ENCODE measurements at places on chromosomes 4 and X.

GRCh38 chr4:10722957-10723356, 38.4 kb upstream of the CLNK start:
- no peak for DNase-seq

GRCh38 chr4:151267104-151267503, 9.9 kb upstream of the PRSS48 start:
- no peak for DNase-seq

DNA sequence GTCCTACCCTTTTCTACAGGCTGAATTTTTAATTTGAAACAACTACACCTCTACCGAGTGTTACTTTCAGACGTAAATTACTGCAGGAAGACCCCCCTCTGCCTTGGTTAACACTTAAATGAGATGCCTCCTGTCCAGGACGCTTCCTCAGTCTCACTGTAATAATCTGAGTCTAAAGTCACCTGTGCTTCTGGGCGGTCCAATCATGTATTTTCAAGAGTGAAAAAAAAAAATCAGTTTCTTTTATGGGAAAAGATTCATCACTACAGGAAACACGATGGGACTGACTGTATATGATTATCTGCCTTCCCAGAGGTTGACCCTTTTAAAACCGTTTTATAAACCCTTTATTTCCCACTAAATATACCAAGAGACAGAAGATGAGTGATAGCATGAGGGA, 776 bp downstream of the RBM47 start:
- DNase-seq: no peak

- no peak for DNase-seq
These were observed 77.7 kb upstream of the DCAF8L1 start for GRCh38 chrX:28058901-28059300.

GRCh38 chr4:21554066-21554465, 394.5 kb downstream of the KCNIP4 start:
- DNase-seq: no peak

- no peak for DNase-seq
These were observed 22.0 kb downstream of the KLHL15 start for GRCh38 chrX:24005028-24005427.

GRCh38 chr4:3829956-3830773, 64.0 kb downstream of the ADRA2C start:
- no peak for DNase-seq

DNA sequence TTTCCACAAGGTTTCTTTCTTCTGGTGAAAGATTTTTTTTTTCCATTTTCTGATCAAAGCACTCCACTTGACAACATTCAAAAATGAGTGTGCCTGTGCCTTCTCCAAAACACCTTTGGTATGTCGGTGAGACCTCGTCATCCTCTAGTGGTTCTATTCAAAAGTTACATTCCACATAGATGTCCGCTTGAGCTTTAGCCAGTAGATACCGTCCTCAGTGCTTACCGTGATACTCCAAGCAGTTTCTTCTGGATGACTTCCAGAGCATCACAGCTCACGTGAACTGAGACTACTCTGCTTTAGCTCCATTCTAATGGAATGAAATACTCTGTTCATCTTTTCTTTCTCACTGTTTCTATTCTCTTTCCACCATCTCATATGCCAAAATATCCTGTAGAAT, 38.2 kb upstream of the VEGFC start:
- no peak for DNase-seq

GRCh38 chr4:10971800-10972401, 287.3 kb upstream of the CLNK start:
- DNase-seq: no peak

- no peak for DNase-seq
These were observed 28.7 kb downstream of the C4orf50 start for GRCh38 chr4:5989236-5990225.

GRCh38 chr4:163681208-163681821, 186.8 kb downstream of the TMA16 start:
- DNase-seq: peak; percentile 9

GRCh38 chrX:23788946-23789345, 6.0 kb downstream of the SAT1 start:
- no peak for DNase-seq

GRCh38 chrX:108019382-108019875, 25.4 kb upstream of the VSIG1 start:
- DNase-seq: no peak

DNA sequence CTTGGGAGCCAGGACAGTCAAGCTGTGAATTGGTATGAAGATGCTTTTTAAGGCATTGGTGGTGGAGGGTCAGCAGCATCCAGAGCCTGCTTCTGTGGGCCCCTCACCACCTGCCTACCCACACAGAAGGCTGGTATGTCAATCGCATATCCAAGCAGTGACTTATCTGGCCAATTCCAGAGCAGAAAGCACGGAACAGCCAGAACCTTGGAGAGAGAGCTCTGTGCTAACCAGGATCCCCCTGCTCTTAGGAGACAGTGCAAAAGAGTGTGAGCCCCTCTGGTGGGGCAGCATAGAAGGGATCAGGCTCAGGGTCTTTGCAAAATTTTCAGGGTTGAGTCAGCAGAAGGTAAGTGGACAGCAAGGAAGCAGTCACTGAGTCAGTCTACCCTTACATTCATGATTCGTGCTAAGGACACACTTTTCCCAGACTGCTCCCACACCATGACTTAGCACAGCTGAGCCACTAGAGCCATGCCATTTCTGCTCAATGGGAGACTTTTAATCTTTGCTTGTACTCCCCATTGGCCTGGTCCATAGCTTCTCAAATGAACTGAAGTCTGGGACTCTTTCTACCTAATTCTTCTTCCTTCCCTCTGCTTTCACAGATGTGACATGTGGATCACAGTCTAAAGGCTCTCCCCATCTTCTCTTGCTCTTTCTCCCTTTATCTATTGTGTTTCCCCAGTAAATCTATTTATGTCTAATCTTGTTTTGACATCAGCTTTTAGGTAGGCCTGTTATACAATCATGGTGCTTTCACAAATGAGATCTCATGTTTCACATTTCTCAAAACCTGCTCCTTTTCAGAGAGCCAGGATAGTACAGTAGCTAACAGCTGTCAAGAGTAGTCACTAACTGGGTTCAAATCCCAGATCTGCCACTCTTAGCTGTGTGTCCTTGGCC, 20.0 kb downstream of the MORF4L2 start:
- DNase-seq: no peak

DNA sequence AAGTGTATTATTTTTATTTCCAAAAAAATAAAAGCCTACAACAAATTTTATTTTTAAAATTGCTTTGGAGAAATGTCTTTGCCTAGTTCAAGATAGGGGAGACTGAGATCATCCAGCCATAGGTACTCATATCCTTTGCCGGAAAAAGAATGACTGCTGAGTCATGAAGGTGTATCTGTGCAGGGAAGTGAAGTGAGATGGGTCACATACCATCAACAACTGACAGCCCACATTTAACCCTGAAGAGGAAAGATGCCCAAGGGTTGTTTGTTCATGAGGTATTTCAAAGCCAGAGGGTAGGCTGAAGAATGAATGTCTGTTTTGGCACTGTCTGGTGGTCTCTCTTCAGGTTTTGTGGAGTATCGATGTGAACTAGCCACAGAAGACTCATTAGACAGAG, 106.7 kb upstream of the TTC29 start:
- DNase-seq: no peak

GRCh38 chrX:129037389-129037788, 485.9 kb downstream of the SMARCA1 start:
- DNase-seq: no peak

Measured in AG20443 (cell line).